ENCODE measurements at places on chromosomes 7 and 10.

DNA sequence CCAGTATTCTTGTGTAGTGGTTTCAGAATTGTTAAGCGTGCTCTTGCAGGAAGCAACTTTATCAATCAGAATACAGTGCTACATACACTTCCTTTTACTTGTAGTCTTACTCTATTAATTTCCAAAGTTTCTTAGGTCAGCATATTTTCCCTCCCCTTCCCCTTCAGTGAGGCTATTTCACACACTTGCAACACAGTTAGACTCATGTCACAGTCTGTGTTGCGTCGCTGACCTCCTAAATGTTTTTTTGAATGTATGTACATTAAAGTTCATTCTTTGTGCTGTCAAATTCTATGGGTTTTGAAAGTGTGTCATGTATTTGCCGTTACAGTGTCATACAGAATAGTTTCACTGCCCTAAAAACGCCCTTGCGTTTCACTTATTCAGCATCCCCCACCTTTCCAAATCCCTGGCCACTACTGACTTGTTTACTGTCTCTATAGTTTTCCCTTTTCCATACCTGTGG, 5.4 kb upstream of the HKDC1 start:
- DNase-seq: no peak

DNA sequence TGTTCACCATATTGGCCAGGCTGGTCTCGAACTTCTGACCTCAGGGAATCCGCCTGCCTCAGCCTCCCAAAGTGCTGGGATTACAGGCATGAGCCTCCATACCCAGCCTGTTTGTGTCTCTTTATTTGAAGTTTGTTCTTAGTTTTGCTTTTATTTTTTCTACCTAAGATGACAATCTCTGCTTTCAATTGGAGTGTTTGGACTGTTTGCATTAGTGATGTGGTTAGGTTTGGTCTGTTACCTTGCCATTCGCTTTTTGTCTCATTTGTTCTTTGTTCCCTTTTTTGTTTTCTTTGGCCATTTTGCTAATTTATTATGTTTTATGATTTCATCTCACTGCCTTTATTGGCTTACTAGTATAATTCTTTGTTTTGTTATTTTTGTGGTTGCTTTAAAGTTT, 62.6 kb downstream of the ADCY1 start:
- no peak for DNase-seq

DNA sequence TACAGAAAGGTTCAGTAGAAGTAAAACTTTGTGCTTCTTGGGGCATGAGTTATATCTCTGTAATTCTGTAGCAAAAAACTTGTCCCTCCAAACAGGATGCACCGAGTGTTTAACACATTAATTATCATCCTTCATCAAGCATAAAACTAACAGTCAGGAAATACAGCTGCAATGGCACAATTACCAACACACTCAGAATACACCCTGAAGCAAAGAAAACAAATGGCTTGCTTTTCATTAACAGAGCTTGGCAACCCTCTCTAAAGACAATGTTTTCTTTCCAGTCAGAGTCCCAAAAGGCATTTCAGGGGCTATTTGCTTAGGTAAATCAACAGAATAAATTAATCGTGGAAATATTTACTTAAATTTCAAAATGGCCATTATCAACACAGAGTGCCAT, 107.7 kb downstream of the ICA1 start:
- no peak for DNase-seq

DNA sequence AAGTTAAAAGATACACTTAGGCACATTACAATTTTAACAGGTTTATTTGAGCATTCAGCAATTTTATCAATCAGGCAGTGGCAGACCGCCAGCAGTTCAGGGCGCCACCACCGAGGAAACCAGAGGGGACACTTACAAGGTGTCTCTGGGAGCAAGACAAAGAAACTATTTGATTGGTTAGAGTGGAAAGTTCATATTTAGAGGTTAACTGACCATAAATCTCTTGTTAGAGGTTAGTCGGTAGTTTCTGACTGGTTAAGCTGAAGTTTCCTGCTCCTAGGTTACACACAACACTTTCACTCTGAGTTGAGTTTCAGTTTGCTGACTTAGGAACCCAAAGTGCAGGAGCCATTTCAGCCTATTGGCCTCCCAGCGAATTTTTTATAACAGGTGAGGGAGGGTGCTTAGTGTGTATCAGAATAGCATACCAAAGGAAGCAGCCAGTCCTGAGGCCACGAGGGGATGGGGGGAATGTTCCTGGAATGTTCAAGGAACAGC, 10.8 kb upstream of the PVRIG start:
- DNase-seq: no peak

DNA sequence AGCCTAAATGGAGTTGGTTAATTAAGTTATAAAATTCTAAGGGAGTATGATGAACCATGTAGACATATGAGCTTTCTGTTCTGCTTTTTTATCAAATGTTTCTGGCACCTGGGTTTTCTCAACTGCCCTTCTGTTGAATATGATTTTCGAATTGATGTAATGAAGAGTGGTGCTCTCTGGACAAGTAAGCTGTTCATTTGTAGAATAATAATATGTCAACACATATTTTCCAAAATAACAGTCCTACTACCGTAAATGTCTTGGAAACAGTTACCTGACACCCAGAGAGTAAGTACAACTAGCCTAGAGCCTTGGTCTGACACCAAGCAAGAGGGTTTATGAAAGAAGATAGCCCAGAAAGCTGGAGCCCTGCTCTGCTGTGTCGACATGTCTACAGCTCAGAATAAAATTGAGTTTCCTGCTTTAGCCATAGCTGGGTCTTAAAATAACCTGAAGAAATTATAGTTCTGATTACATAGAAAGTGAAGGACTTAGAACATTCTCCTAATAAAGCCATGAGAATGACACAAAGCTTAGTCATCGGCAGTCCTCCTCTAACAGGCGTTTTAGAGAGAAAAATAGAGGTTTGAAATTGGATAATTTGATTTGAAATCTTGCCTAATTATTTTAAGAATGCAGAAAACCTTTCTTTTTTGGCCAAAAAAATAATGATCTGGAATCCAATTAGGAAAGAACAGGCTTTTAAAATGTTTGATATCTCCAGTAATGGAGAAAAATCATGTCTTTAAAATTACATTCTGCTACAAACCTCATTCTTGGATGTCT, 25.1 kb downstream of the HDAC9 start:
- no peak for DNase-seq

DNA sequence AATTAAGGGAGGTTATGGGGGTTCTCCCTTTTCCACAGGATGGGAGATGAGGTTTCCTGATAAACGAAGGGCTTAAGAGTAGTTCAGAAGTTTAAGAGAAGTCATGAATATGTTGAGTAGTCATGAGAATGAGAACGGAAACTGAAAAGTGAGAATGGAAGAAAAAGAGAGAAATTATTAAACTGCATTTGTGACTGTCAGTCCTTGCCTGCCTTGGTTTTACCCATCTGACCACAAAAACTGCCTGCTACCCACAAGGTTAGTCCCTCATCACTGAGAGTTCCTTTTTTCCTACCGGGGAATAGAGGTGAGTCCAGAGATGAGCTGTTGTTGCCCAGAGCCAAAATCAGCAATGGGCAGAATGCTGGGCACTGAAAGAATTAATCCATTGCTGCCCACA, 174.1 kb upstream of the BET1 start:
- no peak for DNase-seq

DNA sequence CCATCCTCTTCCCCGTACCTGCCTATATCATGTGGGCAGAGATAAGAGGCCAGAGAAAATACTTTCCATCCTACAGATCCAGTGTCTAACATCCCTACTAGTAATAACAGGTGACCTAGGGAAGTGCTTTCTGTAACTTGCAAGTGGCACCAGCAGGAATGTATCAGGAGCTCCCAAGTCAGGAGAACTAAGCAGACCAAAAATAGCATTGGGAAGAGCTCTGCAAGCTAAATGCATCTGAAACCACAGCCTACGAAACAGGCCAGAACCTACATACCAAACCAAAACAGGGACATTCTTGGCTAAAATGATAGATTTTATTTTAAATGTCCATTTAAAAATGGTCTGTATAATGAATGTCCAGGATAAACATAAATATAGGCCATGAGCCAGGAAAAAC, 680.8 kb downstream of the PHTF2 start:
- DNase-seq: no peak

GRCh38 chr10:6847561-6847960, 267.5 kb upstream of the PRKCQ start:
- DNase-seq: no peak

- DNase-seq: no peak
Measured at GRCh38 chr10:131049016-131049415, 262.5 kb downstream of the TCERG1L start.

DNA sequence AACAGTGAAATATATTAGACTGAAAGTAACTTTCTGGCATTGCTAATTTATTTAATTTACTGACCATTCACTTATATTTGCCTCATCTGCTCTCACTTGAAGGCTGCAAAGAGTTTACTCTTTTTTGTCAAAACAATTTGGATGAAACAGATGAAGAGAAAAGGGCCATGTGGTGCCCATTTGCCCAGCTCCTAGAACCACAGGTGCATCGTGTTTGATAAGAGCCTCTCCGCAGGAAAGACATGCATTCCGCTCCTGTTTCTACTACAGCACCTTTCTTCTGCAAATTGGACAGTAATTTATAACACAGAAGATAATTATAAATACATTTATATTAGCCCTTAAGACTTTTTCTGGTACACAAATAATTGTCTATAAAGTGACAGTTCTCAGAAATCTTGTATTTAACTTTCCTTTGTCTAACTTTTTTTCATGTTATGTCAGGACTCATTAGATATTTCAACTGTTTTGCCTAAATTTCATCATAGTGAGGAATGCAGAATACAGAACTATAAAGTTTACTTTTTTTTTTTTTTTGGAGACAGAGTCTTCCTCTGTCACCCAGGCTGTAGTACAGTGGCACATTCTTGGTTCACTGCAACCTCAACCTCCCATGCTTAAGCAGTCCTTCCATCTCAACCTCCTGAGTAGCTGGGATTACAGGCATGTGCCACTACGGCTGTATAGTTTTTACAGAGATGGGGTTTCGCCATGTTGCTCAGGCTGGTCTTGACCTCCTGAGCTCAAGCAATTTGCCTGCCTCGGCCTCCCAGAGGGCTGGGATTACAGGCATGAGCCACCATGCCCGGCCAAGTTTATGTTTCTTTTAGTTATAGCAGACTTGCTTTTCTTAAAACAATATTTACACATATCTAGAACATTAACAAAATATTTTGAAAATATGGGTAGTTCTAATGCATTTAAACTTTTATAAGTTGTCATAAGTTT, 869 bp downstream of the LAMB4 start:
- no peak for DNase-seq

- no peak for DNase-seq
Measured at GRCh38 chr7:158112571-158113320, 474.9 kb downstream of the PTPRN2 start.

DNA sequence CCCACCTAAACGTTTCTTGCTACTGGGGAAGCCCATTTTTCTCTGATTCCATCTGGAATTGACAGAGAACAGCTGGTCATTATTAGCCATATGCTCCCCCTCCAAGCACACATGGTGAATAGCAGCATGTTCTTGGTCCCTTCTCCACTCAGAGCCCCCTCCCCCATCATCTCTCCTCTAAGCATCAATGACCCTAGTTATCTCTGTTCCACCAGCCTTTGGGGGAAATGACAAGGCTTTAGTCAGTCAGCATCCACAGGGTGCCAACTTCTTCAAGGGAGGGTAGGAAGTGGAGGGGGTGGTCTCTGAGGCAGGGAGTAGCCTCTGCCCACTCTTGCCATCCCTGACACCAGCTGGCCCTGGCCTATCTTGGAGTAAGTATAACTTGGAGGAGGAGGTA, 163.1 kb downstream of the UBE2H start:
- DNase-seq: no peak

- no peak for DNase-seq
Measured at GRCh38 chr7:106609416-106609815, 51.5 kb downstream of the CCDC71L start.

GRCh38 chr7:110017405-110017804, 1073.5 kb upstream of the LRRN3 start:
- DNase-seq: no peak

DNA sequence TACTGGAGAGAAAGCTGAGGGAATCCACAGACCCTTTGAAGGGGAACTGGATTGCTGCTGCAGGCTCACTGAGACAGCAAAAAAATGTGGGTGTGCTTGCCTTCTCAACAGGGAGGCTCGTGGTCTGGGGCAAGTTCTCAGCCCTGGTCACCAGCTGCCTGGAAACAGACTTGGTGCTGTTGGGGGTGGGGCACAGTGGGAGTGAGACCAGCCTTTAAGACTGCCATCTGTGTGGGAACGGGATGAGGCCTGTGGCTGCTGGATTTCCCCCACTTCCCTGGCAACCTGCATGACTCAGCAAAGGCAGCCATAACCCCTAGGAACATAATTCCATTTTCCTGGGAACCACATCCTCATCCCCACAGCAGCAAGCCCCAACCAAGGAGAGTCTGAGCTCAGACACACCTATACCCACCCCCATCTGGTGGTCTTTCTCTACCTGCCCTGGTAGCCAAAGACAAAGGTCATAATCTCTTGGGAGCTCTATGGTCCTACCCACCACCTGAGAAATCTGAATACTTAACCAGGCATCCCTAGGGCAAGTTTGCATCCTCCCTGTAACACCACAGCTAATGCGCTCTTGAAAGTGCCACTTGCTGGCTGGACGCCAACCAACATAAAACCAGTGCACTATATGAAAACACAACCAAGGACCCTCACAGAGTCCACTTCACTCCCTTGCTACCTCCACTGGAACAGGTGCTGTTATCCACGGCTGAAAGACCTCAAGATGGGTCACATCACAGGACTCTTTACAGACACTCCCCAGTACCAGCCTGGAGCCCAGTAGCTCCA, 45.0 kb upstream of the TFEC start:
- no peak for DNase-seq

GRCh38 chr7:75655536-75655935, 83.2 kb downstream of the HIP1 start:
- no peak for DNase-seq

- no peak for DNase-seq
Measured at GRCh38 chr10:73937333-73938043, 26.6 kb downstream of the PLAU start.

DNA sequence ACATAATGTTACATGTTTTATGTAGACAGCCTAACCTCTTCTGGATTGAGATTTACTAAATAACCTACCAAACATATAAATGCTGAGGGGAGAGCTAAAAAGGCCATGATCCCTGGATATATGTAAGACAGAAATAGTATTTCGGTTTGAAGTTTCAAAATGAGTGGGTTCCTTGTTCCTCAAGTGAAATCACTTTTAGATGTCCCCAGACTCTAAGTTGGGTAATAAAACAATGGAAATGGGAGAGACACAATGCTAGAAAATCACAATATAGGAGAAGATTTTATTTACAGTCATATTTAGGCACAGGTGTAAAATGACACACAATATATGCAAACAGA, 56.5 kb downstream of the SHTN1 start:
- no peak for DNase-seq

GRCh38 chr7:142899661-142900060, 14.1 kb upstream of the TRPV6 start:
- no peak for DNase-seq

DNA sequence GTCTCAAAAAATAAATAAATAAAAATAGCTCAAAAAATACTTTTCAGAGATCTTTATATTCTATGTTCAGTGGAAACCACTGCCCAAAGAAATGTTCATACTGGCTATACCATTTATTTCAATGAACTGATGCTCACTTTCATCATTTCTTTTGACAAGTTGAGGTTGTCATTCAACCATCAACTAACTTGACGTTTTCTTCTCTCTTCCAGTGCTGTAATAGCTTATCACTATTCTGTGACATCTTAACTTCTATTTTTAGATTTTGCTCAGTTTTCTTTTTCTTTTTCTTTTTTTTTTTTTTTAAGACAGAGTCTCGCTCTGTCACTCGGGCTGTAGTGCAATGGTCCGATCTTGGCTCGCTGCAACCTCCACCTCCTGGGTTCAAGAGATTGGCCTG, 8.7 kb upstream of the CTAGE4 start:
- DNase-seq: no peak

- DNase-seq: no peak
Measured at GRCh38 chr7:122595885-122596284, 103.0 kb downstream of the RNF133 start.
